ENCODE measurements at places on chromosomes 4 and X.

DNA sequence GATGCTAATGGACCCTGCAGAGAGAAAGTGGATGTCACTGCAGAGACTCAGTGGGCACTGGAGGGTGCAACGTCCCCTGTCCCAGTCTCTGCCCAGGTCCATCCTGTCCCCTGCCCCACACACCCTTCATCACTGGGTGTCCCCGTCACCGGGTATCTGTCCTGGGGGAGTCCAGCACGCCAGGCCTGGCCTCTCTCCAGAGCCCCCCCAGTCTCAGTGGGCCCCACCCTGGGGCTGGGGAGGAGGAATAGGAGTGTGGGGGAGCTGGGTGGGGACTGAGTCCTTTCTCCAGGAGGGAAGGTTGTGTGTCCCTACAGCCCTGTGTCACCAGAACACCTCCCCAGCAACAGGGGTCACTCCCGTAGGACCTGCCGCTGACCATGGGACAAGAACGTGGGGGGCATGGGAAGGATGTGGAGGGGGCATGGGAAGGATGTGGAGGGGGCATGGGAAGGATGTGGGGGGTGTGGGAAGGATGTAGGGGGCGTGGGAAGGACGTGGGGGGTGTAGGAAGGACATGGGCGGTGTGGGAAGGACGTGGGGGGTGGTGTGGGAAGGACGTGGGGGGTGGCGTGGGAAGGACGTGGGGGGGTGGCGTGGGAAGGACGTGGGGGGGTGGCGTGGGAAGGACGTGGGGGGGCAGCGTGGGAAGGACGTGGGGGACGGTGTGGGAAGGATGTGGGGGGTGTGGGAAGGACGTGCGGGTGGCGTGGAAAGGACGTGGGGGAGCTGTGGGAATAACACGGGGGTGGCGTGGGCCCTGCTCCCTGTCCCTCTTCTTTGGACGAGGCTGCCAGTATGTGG is 21.0 kb upstream of the SPON2 start:
- no peak for DNase-seq

- no peak for DNase-seq
Measured at GRCh38 chr4:95209927-95210326, 338.8 kb downstream of the UNC5C start.

DNA sequence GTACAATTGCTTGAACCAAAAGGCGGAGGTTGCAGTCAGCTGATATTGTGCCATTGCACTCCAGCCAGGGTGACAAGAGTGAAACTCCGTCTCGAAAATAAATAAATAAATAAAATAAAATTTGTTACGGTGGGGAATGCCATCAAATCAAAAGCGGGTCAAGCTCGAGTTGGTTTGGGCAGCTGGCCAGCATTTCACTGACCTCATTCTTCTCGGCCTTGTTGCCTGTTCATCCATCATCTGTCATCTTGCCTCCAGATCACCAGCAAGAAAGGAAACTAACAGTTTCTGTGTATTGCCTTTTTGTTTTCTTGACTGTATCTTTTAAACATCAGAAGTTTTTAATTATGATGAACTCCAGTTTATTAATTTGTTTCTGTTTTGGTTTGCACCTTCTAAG is 31.5 kb upstream of the KLHL2 start:
- DNase-seq, result no peak

DNA sequence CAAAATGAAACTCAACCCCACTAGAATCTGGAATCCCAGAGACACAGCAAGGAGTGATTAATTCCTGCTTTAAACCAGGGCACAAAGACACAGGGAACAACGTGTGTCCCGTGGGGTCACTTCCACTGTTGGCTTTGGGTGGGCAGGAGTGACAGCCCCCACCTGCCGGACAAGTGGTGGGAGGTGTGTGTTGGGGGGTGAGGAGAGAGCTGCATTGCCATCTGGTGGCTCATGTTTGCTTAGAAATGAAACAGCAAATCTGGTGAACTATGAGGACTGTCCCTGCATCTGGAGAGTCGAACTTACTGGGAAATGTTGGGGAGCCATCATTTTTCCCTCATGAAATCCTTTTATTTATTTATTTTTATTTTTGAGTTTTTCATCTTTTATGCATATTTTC is 75.9 kb upstream of the AFAP1 start:
- DNase-seq, result no peak

DNA sequence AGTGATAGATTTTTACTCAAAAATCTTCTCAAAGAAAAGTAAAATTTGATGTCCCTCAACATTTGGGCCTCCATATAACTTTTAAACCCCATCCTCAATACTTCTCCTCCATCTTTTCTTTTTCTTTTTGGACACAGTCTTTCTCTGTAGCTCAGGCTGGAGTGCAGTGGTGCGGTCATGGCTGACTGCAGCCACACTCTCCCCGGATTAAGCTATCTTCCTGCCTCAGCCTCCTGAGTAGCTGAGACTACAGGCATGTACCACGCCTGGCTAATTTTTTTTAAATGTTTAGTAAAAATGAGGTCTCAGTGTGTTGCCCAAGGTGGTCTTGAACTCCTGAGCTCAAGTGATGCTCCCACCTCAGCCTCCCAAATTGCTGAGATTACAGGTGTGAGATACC is 33.1 kb downstream of the KDM6A start:
- DNase-seq, result no peak

DNA sequence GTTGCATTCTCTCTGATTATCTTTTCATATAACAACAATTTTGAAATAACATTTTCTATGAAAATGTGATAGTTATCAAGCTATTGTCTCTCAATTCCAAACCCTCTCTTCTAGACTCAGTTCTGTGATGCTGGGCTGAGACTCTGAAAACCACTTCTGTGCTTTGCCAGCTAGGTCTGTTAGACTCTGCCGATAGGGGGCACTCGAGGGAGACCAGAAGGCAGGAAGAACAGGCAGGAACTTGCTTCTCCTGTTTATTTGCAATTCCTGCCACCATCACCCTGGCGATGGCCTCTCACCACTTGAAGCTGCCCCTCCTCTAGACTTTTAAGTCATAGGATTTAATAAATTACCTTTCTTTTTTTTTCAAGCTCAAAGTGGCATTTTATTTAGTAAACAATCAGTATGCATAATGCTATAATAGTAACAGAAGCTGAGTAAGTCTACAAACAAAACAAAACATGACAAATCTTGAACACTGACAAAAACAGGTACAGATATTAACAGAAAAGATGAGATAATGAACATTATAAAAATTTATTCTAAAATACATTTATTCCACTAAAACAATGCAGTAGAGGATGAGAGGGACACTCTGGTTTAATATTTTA is 49.7 kb downstream of the RASL11B start:
- DNase-seq, result peak; percentile 59

GRCh38 chrX:67727576-67727975 is 183.8 kb downstream of the AR start:
- DNase-seq, result no peak

GRCh38 chrX:9352694-9353411 is 112.0 kb upstream of the TBL1X start:
- DNase-seq, result no peak

GRCh38 chr4:132123870-132124623 is 1025.0 kb upstream of the PCDH10 start:
- DNase-seq, result no peak

- DNase-seq, result no peak
Measured at GRCh38 chrX:86237482-86237881, 89.2 kb downstream of the DACH2 start.

DNA sequence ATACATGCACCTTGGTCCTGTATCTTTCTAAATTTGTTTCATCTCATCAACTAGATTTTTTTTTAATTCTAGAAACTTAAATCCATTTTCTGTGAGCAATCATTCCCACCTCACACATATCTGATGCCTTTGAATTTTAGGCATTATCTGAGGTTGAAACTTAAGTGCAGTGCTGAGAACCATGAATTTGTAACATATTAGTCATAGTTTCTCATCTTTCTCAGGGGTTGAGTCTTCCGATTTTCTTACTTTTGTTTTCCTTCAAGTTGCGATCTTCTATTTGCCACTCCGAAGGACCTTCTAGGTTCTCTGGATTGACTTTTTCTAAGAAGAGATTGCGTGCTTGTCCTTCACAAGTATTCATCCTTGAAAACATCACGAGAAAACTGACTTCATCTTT is 3.7 kb upstream of the NR0B1 start:
- no peak for DNase-seq

DNA sequence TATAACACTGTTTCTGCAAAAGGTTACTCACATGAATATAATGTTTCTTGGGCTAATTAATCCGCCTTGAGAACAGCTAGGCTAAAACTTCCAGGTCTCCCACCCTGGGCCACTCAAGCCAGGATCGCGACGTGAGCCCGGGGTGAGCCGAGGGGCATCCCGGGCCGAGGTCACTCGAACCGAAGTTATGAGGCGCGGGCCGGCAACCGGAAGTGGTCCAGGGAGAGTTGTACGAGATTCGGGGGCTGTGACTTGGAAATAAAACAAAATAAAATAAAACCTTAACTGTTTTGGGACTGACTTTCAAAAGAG is 317 bp downstream of the CMC4 start:
- no peak for DNase-seq

GRCh38 chr4:81664079-81664478 is 192.4 kb upstream of the RASGEF1B start:
- no peak for DNase-seq

- DNase-seq, result no peak
Measured at GRCh38 chr4:23061431-23061830, 368.7 kb downstream of the GBA3 start.

DNA sequence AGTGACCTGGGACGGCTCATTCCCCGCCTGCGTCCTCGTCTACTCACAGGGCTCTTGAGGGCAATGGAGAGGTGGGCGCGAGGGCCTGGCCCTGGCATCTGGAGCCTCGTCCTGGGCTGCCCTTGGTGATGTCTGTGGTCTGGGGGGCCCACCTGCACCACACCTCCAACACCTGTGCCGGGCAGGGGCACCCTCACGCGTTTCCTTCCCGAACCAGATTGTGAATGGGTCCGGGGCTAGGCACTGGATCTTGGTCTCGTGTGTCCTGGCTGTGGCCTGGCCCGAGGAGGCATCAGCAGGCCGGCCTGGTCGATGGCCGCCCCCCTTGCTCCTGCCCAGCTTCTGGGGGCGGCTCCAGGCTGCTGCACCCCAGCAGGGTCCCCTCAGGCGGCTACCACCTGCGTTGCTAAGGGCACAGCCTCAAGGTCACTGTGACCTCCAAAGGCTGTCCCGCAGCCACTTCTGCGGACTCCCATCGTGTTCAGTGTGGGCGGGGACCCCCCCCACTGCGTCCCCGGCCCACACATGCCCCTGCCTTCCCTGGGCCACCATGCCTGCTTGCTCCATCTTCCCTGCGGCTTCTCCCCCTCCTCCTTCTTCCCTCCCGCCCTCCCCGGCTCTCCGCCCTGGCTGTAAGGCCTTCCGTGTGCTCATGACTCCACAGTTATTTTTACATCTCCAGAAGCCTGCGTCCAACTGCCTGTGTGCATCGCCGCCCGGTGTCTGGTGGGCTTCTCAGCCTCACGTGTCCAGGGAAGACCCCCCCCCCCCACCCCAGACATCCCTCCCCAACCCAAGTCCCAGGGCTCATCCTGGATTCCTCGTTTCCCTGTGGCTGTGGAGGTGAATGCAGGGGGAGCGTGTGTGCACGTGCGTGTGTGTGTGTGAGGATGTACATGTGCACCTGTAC is 3.8 kb downstream of the DOK7 start:
- no peak for DNase-seq

DNA sequence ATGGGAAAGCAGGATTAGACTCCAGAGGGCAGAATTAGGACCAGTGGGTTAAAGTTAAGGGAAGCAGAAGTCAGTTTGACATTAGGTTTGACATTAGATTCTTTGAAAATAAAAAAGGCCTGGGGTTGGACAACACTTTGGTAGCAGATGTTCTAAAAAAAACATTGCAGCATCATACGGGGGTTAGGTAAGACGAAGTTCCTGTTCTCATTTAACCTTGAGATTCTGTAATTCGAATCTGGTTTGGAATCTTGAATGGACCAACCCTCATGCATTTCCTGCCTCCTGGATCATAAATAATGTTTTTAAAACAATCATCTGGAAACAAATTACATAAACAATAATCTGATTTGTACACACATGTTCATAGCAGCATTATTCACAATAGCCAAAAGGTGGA is 181.0 kb downstream of the SHROOM3 start:
- DNase-seq, result no peak

GRCh38 chrX:109619771-109620170 is 5.2 kb downstream of the KCNE5 start:
- DNase-seq, result no peak

DNA sequence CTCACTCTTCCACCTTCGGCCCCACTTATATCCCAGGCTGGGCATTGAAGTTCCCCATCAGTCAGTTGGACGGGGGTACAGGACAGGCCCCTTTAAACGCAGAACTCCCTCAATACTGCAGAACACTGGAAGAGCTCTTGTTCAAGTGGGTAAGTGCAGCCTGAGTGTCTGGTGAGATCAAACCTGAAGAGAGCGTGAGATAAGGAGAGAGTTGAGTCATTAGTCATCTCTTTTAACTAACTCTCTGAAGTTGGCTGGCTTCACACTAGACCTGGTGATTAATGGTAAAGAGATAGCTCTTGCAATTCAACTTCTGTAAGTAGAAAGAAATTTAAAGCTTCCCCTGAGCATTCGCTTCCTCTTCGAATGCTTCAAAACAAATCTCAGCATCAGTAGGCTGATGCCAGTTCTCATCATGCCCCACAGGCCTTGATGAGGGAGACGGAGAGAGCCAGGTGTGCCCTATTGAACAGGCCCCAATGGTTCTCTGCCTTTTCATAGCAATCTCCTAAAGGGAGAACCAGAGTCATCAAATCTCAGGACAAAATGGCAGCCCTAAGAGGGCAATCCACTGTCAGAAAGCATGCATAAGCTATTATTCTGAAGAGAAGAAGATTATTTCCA is 41.0 kb upstream of the JADE1 start:
- DNase-seq, result no peak

GRCh38 chrX:134743091-134743490 is 84.8 kb upstream of the PLAC1 start:
- DNase-seq, result no peak

DNA sequence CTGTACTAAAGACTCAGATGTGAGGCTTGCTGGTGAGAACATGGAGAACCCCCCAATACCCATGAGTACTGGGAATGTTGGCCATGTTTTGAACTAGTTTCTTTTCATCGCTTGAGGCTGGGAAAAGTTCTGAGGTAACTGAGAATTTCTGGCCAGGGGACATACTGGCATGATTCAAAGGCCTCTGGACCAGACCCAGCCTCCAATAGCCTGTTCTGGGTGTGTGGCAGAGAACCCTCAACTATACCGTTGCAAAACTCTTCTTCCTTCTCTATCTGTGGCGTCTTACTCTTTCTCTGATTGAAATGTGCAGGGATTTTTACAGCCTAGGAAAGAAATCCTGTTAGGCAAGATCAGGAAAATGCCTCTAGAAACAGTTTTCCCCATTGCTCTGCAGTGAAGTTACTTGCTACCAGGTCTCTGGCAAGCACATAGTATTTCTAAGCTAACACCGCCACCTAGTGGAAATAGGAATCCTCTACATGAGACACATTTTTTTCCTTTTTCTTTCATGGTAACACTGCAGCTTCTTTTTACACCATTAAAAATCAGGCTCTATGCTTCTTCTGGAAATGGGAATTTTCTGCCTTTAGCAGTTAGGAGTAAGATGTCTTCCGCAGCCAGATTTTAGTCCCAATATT is 170.7 kb upstream of the ZCCHC13 start:
- DNase-seq, result no peak

GRCh38 chrX:39820938-39821708 is 276.6 kb downstream of the BCOR start:
- DNase-seq, result no peak

All from stimulated activated CD8-positive, alpha-beta memory T cell treated with anti-CD3 and anti-CD28 coated beads, Interleukin-2, amount 100 ng/mL, for 48 hours (primary cell).